ENCODE measurements at places on chromosomes 4 and X.

- ATAC-seq, result no peak
These were observed 7.5 kb upstream of the SLC39A8 start for GRCh38 chr4:102352781-102353180.

DNA sequence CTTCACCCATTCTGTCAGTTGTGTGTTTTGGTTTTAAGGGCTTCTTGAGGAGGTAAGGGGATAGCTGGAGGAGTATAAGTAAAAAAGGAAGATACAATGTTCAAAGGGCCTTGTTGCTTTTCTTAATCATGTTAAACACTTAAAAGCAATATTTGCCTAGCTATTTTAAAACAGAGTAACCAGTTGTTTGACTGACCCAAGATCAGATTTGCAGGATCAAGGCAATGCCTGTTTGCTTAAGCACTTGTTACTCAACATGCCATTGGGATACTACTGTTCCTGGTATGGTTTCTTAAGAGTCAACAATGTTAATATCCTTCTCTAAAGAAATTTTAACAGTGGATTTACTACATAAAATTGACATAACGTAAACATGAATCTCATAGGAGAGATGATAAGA, 2.6 kb downstream of the DCLK2 start:
- ATAC-seq, result no peak

DNA sequence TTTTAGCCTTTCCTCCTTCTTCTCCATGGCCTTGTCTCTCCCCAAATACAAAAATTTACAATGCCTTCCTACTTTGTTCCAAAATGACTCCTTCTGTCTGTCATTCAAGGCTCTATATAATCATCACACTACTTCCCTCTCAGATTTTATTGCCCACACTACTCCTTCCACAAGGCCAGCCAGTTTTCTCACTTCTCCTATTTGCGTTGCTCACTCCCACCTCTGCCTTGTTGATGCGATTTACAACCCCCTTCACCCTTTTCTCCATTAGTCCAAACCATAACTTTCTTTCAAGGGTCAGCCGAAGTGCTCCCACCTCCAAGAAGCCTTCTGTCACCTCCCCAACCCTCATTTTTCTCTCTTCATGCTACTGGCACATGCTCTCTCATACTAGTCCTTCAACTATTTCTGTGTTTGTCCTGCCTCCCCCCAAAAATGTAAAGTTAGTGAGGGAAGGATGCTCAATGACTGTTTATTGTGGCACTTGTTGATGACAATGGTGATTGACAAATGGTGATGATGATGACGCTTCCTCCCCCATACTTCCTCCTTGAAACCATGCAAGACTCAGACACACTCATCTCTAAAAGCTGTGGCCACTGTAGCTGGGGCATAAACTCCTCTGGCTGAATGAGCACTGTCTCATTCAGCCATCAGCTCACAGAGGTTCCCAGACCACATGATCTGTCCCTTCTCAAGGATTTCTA, 2.7 kb upstream of the XKRX start:
- ATAC-seq, result peak; percentile 91

- ATAC-seq, result no peak
These were observed 2.1 kb downstream of the MAGEA10 start for GRCh38 chrX:152136312-152136711.

DNA sequence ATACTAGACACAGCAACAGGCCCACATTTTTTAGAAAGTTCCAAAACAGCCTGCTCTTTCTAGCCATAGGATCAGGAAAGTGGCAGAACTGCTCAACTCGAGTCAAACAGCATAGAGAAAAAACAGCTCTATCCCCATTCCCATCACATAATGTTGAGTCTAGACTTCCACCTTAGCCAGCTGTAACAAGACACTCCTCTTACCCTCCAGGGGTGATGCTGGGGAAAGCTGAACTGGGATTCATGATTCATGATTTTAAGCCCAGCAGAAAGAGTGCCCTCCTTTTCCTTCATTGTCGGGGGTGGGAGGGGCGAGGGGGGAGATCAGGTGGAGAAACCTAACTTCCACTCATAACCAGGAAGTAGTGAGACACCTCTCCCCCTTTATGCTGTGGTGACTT, 86.1 kb downstream of the CENPC start:
- ATAC-seq, result no peak

GRCh38 chr4:120156120-120156718, 89.6 kb upstream of the MAD2L1 start:
- no peak for ATAC-seq

DNA sequence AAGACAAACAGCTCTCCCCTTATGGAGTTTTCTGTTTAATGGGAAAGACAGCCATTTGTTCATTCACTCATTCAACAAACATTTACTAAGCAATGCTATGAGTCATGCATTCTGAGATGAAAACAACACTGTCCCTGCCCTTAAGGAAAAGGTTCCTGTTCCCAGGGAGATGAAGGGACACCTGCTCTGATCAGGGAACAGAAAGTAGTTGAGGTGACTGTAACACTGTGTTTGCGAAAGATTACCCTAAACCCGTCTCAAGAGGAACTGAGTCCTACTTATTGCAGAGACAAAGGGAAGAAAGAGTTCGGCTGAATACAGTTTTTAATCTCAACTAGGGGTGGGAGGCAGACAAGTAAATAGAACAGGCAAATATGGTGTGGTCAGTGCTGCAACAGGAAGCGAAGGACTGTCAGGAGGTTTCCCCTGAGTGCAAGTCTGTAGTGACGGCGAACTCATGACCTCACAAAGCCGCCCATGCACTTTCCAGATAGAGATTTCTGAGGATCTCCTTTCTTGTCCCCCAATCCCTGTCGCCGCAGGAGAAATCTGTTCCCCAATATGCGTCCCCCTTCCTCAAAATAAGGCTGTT, 712 bp downstream of the STX18 start:
- ATAC-seq, result peak; percentile 53

DNA sequence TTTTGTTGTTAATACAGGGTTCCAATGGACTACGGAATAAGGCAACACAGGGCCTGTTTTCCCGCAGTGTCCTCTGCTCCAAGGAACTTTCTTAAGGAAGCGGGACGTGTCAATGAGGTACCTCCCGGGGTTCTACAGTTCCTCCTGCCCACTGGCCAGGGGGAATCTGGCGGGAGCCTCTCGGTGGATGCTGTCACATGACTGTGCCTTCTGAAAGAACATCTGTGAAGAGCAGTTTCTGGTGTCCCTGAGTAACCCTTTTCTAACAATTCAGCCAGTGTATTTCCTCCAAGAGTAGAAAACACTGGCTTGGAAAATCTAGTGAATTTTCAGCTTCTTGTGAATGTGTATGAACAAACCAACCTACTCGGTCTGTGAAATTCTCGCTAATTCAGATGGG, 32.7 kb downstream of the MFAP3L start:
- no peak for ATAC-seq

DNA sequence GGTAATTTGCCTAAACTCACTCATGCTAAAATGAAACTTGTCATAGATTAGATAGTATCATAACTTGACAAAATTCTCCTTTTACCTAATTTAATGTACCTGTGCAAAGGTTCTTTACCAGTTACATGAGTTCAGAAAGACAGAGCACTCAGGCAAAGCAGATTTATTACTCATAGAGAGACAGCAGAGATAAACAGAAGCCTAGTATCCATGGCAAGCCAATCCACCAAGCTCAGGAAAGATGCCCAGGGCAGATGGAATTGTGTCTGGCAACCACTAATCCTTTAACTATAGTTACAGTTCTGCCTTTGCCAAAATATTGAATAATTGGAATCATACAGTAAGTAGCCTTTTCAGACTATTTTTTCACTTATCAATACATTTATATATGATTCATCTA, 826.2 kb downstream of the TECRL start:
- ATAC-seq, result no peak

- ATAC-seq, result peak; percentile 37
These were observed 31.4 kb upstream of the RELL1 start for GRCh38 chr4:37717576-37717975.

DNA sequence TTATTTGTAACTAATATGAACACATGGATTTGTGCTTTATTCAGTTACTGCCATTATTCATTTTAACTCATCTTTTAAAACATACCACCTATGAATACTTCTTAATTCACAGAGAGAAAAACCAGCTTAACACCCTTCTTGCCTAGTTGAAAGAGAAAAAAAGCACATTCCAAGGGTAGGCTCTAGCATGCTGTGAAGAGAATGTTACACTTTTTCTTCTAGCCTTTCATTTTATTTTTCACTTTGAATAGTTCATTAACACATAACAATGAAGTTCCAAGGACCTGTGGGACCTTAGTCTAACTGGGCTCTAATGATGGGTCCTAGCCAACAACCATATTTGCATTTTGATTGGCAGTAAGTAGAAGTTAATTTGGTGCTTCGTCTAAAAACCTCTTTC, 279.9 kb upstream of the MAGEB2 start:
- no peak for ATAC-seq

DNA sequence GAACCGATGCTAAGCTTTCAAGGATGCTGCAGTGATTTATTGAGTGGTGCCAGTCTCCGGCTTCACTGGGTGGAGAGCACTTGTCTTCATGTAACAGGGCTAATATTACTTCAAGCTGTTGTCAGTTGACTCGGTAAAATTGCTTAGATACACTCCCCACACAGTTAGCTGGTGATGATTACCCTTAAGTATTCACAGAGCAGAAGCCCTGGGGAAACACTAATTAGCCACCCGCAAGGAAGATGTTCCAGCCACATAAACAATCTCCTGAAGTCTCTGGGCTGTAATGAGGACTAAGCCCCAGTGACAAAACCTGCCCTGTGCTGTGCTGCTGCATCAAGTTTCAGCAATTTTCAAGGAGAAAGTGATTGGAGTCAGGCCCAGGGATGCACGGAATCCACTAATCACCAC, 37.3 kb upstream of the GK2 start:
- ATAC-seq, result no peak

DNA sequence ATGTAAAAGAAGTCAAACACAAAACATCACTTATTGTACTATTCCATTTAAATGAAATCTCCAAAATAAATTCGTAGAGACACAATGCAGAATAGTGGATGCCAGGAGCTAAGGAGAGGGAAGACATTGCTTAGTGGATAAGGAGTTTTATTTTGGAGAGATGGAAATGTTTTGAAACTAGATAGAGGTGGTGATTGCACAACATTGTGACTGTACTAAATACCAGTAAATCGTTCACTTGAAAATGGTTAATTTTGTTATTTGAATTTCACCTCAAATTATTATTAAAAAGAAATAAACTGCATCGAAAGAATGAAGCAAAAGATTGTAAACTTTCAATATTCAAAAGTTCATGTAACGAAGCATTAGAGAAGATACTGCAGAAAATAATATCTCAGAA, 9.7 kb upstream of the ACSL4 start:
- no peak for ATAC-seq

- no peak for ATAC-seq
These were observed 472.7 kb upstream of the DIAPH2 start for GRCh38 chrX:96211953-96212352.

DNA sequence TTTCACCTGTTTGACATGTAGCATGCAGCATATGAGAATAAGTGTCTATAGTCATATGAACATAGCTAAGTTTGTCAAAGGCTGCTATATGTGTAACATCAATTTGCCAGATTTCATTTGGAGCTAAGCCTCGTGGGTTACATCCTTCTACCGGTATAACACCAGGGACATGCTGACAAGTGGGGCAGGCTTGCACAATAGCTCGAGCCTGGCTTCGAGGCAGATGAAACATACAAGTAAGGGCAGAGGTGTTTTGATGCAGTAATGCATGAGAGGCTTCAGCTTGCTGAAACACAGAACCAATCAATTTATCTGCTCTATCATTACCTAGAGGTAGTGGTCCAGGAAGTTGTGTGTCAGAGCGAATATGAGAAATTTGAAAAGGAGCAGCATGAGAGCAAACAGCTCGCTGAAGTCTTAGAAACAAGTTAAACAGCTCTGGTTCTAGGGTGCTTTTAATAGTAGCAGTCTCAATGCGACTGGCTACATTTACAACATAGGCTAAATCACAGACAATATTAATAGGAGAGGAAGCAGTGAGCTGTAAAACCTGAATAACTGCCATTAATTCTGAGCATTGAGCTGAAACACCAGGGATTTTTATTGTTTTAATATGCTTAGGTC, 14.9 kb upstream of the UGDH start:
- ATAC-seq, result no peak

DNA sequence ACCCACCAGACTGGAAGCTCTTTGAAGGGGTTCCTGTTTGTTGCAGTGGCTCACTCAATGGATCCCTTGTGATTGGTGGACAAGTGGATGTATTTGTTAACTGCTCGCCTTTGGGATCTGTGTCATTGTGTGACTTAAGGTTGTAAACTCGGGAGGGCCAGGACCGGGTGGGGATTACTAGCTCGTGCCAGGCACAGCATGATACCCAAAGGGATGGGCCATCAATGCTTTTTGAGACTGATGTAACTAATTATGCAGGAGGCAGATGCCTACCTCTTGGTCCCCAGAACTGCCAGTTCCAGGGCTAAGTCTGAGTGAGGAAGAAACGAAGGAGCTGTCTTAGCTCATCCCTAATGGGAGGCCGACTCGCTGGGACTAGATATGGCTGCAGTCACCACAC, 27.7 kb downstream of the UTP14A start:
- no peak for ATAC-seq

- no peak for ATAC-seq
These were observed 82.8 kb downstream of the PDGFC start for GRCh38 chr4:156888762-156889161.

DNA sequence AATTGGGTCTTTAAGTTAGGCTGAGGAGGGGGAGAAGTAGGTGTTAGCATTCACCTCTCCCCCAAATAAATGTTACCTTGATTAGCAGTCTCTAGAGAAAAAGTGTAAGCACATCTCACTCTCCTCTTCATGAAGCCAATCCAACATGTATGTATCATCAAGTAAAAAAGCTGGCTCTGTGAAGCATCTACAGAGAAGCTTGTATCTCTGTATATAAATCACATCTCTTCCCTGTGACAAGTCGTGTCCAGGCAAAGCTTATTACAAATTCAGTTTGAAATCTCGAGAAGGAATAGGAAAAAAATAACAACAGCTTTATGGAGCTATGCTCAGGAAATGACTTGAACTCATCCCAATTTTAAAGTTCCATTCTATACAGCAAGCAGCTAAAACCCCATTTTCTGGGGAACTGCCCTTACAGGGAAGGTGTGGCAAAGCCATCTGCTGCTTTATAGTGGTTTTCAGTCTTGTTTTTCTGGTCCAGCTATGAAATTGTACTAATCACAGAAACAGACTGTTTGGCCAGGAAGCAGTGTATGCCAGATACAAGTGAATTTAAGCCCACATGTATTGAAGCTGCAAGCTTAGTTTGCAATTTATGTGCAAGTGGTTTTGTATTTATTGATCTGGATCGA, 313.3 kb upstream of the NOCT start:
- no peak for ATAC-seq

DNA sequence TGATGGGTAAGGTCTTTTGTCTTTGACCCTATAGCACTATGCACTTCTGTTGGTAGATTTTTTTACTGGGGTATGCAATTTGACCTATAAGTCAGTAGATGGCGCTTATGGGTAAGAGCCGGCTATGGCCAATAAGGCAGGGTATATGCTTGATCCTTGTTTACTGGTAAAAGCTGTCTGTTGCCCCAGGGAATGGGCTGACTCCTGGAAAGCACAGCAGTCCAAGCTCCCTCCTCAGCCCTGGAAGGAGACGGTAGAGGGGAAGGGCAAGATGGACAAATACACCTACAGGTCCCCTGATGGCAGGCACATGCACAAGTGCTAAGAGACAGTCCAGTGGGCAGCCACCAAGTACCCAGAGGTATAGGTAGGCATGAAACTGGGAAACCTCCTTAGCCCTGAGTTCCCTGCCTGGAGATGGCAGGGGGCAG, 63.7 kb downstream of the ADAMTS3 start:
- no peak for ATAC-seq
